NCI-H748 treated with DMSO at 0.1 percent for 48 hours (cell line): ENCODE measurements at places on chromosomes 11 and 22.

- DNase-seq, result no peak
Measured at GRCh38 chr11:22785251-22785650, 44.4 kb downstream of the SVIP start.

- DNase-seq, result no peak
Measured at GRCh38 chr11:106331176-106331575, 253.7 kb downstream of the AASDHPPT start.

DNA sequence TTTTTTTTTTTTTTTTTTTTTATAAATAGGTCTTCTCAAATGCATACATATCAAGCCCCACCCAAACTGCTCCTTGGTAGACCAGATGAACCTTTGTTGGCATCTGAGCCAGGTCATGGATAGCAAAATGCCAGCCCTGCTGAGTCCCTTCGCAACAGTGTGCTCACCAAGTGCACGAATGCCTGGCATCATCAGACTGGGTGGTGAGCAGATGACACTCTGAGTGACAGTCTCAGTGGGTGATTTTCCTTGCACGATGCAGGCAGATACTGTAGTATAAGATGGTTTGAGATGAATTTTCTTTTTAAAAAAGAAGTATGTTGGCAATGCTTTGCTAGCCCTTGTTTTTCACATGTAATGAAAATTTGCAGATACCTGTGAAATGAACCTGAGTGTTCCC is 74.0 kb downstream of the RCN1 start:
- no peak for DNase-seq

GRCh38 chr11:36564376-36565030 is 3.3 kb upstream of the RAG1 start:
- DNase-seq, result peak; percentile 10

GRCh38 chr22:19180234-19180633 is 1.7 kb upstream of the SLC25A1 start:
- DNase-seq, result no peak

- no peak for DNase-seq
Measured at GRCh38 chr11:12276831-12277475, 100.4 kb upstream of the PARVA start.

- DNase-seq, result no peak
Measured at GRCh38 chr11:86743223-86744118, 56.9 kb upstream of the PRSS23 start.

DNA sequence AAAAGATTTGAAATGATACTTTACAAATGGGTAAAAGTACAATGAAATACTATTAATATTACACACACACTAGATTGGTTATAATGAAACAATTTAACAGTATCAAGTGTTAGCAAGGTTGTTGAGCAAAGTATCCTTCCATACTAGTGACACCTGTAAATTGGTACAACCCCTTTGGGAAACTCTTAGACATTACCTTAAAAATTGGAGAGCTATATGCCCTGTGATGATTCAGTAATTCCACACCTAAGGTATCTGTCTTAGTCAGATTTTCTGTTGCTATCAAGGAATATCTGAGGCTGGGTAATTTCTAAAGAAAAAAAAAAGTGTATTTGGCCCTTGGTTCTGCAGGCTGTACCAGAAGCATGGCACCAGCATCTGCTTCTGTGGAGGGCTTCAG is 7.4 kb upstream of the GDPD4 start:
- DNase-seq, result no peak

- DNase-seq, result no peak
Measured at GRCh38 chr11:64068705-64069400, 33.1 kb downstream of the FLRT1 start.

DNA sequence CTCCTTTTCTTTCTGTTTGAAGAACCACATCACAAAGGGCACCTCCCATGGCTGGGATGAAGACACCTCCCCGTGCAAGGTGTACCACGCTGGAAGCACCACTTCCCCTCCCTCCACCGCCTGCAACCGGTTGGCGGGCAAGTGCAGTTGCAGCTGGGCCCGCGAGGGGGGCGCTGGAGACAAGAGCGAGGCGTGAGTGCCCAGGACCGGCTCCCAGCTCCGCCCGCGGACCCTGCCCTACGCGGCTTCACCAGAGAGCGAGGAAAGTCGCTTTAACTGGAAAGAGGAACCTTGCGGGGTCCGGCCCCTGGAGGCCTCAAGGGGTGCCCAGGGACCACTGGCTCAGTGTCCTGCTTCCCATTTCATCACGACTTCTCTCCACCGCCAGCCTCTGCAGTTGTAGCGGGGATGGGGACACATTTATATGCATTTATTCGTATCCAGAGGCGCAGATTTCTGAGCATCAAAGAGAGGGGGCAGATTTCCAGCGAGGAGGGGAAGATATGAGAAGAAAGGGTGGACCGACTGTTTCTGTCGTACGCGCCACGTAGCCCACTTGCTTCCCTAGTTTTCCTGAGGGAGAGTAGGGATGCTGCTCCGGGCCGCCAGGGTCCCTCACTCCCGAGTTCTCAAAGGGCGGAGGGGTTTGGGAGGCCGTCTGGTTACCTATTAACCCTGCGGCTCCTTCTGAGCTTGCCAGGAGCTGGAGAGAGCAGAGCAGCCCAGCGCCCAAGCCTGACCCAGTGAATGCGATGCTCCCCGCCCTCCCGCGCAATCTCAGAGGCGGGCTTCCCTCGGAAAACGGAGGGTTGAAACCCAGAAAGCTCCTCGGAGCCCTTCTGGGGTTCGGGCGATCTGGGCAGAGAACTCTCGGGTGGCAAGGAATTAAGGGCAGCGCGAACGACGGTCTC is 3.5 kb downstream of the ESAM start:
- peak; percentile 58 for DNase-seq

DNA sequence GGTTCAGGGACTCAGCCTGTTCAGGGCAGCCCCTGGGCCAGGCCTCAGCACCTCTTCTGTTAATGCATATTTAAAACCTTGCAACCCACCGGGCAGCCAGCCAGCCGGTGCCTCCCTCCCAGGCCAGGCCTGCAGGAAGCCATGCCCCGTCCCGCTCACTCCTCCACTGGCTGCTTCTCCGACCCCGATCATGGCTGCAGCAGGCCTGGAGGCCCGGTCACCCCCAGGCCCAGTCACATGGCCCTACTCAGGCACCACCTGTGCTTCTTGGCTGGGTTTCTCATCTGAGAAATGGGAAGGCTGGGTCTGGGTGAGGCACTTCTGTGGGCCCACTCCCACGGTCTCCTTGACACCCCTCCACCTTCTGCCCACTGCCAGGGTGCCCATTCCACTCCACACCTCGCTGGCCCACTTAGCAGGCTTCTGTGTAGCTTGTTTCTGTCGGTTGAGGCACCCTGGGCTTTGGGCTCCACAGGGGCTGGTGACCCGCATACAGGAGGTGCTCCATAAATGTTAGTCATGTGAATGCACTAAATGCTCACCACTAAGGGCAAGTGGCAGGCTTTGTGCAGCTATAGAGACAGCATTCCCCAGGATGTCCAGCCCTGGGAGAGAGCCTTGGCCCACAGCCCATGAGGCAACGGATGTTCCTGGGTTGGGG is 11.4 kb downstream of the RTN4R start:
- no peak for DNase-seq

GRCh38 chr11:114614127-114614720 is 18.6 kb upstream of the NXPE4 start:
- DNase-seq, result no peak

DNA sequence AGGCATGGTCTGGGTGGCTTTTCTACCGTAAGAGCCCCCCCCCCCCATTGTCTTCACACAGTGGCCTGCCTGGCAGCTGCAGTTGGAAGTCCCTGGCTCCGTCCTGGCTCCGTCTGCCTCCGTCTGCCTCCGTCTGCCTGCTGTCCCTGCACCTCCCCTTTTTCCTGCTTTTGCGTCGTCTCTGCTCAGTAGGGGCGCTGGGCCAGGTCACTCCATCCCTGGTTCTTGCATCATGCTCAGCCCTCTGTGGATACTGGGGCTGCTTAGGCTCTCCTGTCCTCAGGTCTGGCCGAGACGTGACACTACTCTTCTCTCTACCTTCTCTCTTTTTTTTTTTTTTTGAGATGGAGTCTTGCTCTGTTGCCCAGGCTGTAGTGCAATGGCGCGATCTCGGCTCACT is 27.8 kb downstream of the AP2A2 start:
- DNase-seq, result no peak

GRCh38 chr22:42661985-42662831 is 13.0 kb upstream of the CYB5R3 start:
- DNase-seq, result peak; percentile 74

DNA sequence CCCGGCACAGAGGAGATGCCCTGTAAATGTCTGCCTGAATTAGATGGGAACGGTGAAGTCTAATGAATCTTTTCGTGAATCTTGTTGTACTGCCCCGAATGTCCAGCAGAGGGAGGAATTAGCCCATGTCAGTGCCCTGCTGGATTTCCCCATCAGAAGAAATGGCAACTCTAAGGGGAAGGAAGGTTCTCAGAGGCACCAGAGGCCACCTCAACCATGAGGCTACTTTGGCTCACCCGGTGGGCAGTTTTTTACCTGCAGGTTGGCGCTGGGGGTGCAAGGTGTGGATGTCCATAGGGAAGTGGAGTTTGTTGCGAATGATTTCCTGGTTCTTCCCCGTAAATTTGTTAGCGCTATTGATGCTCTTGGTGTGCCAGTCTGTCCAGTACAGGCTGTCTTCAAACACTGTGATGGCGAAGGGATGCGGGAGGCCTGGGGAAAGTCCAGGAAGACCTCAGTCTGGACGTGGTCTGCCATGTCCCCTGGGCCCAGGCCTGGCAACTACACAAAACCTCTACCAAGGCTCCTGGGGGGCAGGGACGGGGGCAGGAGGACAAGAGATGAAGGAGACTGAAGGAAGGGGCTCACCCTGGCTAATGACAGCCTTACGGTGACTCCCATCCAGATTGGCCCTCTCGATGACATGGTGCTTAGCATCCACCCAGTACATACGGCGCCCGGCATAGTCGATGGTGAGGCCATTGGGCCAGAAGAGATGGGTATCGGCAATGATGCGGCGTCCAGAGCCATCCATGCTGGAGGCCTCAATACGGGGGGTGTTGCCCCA is 28.5 kb downstream of the LRP4 start:
- peak; percentile 74 for DNase-seq
